ENCODE measurements at places on chromosomes 5 and 9.
A peak's percentile ranks its signal among the peaks of the same experiment; 100 is the strongest.

GRCh38 chr5:157649101-157649500 is 3.1 kb downstream of the SOX30 start:
- no peak for DNase-seq

GRCh38 chr5:55102348-55102747 is at the start of gene GZMA:
Gene GZMA (plus strand): TSS chr5:55102646. CDS start chr5:55102683, 37 bp downstream.
- no peak for DNase-seq

- DNase-seq: no peak
Measured at GRCh38 chr5:89351975-89352374, 469.0 kb upstream of the MEF2C start.

GRCh38 chr5:645421-645820 is 33.3 kb downstream of the CEP72 start:
- no peak for DNase-seq

GRCh38 chr5:41306005-41306404 is 92.7 kb upstream of the C6 start:
- DNase-seq: no peak

GRCh38 chr5:16492398-16493140 is 27.0 kb upstream of the ZNF622 start:
- no peak for DNase-seq

- no peak for DNase-seq
Measured at GRCh38 chr5:56303511-56303910, 70.4 kb upstream of the ANKRD55 start.

- no peak for DNase-seq
Measured at GRCh38 chr5:173458828-173459609, 130.8 kb upstream of the STC2 start.

DNA sequence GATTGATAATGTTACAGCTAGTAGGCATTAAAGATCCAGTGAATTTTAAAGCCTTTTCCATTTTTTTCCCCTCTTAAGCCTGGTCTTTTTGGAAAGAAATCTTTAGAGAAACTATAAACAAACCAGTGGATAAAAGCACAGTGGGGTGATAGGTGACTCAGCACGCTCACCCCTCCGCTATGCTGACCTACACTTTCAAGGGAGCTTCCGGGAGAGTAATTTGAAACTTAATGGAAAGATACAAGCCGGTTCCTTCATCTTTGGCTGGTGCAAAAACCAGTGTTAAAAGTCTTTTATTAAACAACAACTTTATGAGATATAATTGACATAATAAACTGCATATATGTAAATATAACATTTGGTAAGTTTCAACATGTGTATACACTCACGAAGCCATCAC is 27.0 kb upstream of the ALDOB start:
- no peak for DNase-seq

- DNase-seq: no peak
Measured at GRCh38 chr9:13596383-13596970, 317.0 kb upstream of the MPDZ start.

GRCh38 chr5:179759581-179760551 is 27.2 kb downstream of the MAML1 start:
- no peak for DNase-seq

DNA sequence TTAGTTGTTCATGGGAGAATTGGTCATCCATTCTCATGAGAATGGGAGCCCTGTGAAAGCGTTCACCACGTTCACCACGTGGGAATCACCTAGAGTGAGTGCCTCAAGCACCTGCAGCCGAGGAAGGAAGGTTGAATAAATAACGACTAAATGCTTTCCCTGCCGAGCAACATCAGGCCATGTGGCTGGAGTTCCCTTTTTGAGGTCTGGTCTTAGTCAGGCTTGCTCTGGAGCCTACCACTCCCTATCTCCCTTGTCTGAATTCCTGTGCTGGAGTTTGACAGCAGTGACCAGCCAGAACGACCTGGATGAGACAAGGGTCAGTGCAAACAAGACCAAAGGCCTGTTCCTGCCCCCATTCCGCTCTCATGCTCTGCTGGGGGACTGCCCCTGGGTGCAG is 28.5 kb downstream of the KCNMB1 start:
- no peak for DNase-seq

DNA sequence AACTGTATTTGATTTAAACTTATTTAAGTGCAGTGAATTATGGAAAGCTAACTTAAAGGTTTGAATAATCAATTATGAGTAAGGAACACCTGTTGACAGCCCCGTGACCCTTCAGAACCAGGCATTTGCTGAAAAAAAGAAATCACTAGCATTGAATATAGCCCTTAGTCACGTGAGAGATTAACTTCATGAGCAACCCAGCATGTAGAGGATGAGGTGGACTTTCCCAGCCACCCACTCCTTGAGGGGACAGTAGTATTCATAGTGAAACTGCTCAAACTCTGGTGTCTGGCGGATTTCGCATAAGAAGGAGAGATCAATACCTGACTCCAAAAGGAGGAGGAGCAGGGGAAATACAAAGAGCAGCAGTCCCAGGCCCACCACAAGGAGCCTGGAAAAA is 184.8 kb upstream of the RASEF start:
- no peak for DNase-seq

GRCh38 chr9:95506678-95507463 is 9.9 kb downstream of the PTCH1 start:
- peak; percentile 62 for DNase-seq

GRCh38 chr9:114414346-114414745 is 26.6 kb upstream of the AKNA start:
- no peak for DNase-seq

- no peak for DNase-seq
Measured at GRCh38 chr5:178228609-178229008, 4.0 kb downstream of the PHYKPL start.

- no peak for DNase-seq
Measured at GRCh38 chr5:125333416-125333815, 587.0 kb upstream of the ZNF608 start.

DNA sequence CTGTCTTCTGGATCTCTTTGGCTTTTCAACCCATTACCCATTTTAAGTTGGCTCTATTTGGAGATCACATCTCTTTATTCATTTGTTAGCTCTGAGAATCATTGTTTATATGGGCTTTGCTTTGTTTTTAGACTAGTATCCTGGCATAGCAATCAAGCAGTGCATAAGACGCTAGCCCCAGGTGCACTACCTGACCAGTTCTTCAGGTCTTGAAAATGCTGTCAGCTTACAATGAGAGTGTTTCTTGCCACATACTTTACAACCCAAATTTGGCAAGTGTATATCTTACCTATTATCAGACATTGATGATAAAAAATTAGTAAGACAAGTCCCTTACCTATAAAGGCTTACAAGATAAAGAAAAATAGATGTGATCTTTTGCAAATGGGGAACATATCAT is 12.2 kb downstream of the OXCT1 start:
- DNase-seq: no peak

DNA sequence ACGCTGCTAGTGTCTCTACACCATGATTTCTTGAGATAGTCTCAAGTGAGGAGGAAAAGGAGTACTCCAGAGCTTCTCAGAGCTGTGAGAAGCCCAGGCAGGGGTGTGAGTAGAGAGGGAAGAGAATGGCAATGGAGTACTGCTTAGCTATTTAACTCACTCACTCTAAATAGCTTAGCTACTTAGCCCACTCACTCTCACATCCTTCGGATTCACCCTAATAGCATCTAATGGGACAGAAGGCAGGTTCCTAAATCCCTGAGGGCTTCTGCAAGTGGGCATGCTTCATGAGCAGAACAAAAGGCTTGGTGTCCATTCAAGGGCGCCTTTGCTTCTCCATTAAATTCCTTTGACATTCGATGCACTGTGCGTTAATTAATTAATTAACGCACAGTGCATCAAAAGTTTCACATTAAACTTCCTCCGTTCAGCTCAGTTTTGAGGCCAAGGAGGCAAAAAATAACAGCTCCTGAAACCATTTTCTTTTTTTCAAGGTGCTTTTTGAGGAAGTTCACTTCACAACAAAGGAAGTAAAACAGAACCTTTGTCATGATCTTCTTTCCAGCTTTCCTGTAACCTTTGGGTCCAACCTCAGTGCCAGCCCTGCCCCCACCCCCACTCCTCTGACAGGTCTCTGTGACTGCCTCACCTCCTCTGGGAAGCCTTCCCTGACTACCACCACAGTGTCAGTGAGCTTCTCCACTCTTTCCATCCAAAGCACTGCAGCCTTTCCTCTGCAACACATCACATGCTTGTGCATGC is 294.0 kb downstream of the SEC61B start:
- no peak for DNase-seq

DNA sequence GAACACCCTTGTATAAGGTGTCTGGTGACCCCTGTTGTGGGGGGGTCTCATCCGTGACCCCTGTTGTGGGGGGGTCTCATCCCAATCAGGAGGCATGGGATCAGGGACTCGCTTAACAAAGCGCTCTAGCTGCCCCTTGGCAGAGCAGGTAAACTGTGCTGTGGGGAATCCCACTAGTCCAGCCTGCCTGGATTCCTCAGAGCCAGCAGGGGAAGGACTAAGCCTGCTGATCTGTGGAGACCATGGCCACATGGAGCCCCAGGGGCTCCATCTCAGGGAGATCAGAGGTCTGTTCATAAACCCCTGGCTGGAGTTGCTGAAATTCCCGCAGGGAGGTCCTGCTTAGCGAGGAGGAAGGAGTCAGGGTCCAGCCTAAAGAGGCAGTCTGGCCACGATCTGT is 45.8 kb upstream of the TXNDC8 start:
- no peak for DNase-seq

DNA sequence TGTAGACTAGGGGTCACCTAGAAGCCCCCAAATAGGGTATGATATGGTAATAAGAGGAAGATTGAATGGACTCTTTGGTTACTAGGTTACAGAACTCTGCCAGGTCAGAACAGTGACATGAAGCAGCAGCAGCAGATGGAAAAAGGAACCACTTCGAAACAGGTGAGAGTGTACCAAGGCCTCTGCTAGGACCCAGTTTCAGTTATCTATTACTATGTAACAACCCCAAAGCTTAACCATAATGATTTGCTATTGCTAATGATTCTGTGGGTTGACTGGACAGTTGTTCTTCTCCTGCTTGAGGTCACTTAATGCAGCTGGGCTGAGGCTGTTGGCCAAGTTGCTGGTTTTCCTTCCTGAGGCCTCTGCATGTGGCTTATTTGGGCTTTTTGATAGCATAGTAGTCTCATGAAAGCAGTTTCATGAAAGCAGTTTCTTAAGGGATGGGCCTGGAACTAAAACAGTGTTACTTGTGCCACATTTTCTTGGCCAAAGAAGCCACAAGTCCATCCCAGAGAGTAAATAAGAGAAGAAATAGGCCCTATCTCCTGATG is 17.6 kb downstream of the C9orf43 start:
- DNase-seq: no peak

- DNase-seq: no peak
Measured at GRCh38 chr5:4857761-4858160, 282.4 kb upstream of the ADAMTS16 start.

GRCh38 chr5:55324815-55325418 is 17.1 kb downstream of the MTREX start:
- peak; percentile 51 for DNase-seq

- no peak for DNase-seq
Measured at GRCh38 chr5:90930062-90930461, 371.5 kb downstream of the ADGRV1 start.

DNA sequence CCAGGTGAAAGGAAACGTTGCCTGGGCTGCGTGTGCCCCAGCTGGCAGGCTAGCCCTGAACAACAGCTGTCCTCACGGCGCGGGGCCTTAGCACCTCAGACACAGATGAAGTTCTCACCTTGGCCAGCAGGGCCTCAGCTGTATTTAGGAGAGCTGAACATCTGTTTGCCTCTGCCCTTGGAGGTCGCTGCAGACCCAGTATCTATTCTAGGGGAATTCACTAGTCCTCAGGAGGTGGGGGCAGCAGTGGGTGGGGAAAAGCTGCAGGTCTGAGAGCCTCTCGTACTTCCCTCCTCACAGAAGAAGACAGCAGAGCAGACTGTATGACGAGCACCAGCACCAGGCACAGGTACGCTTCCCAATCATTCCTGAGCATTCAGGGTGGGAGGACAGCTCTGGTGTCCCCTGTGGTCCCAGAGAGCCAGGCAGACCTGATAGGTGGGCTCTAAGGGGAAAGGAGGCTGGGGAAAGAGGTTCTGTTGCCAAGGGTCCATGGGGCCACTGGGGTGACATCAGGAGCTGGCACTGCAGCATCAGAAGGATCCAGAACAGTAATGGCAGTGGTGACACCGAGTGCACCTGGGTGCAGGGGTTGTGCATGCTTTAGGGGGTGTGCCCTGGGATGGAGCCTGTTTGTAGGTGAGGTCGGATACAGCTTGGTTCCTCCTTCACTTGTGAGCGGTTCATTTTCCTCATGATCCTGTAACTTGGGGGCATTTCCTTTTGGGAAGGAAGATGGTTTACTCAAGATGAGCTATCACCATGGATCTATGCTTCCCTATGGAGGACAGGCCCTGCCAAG is 13.8 kb downstream of the CD74 start:
- no peak for DNase-seq

- no peak for DNase-seq
Measured at GRCh38 chr5:14351086-14351661, 208.0 kb downstream of the TRIO start.

DNA sequence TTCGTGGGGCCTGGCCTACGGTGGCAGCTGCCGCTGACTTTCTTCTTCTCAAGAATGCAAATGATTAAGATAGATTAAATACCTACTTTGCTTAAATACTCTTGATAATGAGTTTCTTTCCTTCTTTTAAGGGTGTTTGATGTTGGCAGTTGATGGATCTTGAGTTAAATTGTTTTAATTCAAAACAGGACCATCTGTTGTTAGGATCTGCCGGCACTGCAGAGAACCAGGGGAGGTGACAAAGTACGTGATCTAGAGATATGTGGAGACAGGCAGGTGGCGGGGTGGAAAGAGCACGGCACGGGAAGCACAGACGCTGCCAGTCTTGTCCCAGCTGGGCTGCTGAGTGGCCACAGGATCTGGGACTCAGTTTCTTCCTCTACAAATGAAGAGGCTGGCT is 37.9 kb downstream of the MED27 start:
- no peak for DNase-seq

DNA sequence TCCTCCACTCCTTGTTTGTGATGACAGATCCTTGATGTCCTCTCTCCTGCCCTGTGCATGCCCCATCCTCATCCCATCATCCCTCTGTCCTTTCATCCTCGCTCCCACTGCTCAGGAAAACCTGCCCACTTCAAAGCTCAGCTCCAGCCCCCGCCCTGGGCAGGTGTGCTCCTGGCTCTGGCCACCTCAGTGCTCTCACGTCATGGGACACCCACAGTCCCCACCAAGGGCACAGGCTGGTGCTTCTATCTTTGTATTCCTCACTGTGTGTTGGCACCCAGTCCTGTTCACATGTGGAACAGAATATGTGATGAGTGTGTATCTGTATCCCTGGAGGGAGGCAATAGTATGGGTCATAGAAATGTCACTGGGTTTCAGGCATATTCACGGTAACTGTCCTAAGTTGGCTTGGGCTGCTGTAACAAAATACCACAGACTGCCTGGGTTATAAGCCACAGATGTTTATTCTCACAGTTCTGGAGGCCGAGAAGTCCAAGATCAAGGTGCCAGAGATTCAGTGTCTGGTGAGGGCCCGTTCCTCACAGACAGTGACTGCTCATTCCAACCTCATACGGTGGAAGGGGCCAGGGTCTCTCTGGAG is 13.5 kb downstream of the GFPT2 start:
- no peak for DNase-seq

DNA sequence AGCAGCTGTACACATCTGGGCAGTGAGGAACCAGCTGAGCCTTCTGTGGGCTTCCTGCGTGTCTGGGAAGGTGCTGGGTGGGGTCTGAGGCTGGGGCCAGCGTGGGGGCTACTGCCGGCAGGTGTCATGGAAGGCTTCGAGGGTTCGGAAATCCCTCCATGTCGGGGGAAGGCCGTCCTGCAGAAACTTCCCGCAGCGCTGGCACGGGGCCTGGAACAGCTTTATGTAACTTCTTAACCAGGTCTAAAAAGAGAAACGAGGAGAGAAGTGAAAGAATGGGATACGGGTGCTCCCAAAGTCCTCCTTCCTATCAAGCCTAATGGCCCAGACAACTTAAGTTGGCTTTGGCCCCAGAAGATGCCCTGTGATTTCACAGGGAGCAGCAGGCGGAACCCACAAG is 120.6 kb upstream of the RAPGEF1 start:
- DNase-seq: no peak
